Lower lobe of right lung (tissue), 2 donors: ENCODE measurements at places on chromosomes 4 and X.

- H3K4me3 ChIP-seq, result no peak overlapping the region
- H3K36me3 ChIP-seq, result no peaks in the 10 kb centered on the region
- H3K27ac ChIP-seq, result no peak overlapping the region
Measured at GRCh38 chr4:138804711-138805110, 210.9 kb upstream of the NOCT start.

GRCh38 chrX:107753187-107753586 lies 22.4 kb downstream of the TSC22D3 start:
- H3K4me3 ChIP-seq, result no peak overlapping the region
- no peak overlapping the region for H3K27ac ChIP-seq

DNA sequence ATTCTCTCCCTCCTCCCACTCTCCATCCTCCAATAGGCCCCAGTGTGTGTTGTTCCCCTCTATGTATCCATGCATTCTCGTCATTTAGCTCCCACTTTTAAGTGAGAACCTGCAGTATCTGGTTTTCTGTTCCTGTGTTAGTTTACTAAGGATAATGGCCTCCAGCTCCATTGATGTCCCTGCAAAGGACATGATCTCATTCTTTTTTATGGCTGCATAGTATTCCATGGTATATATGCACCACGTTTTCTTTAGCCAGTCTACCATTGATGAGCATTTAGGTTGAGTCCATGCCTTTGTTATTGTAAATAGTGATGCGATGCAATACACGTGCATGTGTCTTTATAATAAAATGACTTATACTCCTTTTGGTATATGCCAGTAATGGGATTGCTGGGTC lies 100.3 kb upstream of the USP9X start:
- DNase-seq, result no peak
- no peak overlapping the region for H3K27ac ChIP-seq
- H3K4me3 ChIP-seq, result no peak overlapping the region
- H3K4me1 ChIP-seq, result no peaks in the 10 kb centered on the region

- no peak overlapping the region for H3K4me3 ChIP-seq
- DNase-seq, result no peak
- no peaks in the 10 kb centered on the region for H3K27me3 ChIP-seq
- H3K4me1 ChIP-seq, result no peaks in the 10 kb centered on the region
- no peak overlapping the region for H3K27ac ChIP-seq
- no peaks in the 10 kb centered on the region for H3K36me3 ChIP-seq
Measured at GRCh38 chr4:165403048-165403447, 24.2 kb downstream of the CPE start.

DNA sequence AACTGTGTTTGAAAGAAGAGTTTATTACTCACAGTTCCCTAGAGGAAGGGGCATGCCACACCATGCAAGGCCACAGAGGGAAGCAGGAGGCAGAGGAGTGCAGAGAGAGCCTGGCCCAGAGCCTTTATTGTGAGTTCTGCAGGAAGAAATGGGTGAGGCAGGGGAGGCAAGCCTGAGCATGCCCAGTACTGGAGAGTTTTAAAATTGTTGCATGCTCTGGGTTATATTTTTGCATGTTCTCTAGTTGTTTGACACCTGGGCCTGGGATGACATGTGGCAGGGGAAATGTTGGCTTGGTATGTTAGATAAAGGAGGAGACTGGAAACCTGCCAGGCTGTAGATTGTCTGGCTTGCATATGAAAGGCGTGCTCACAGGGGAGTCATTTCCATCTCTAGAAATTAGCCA lies 19.7 kb upstream of the CRMP1 start:
- peaks cover 6% of the 10 kb centered on the region for H3K4me1 ChIP-seq
- H3K27me3 ChIP-seq, result no peaks in the 10 kb centered on the region
- H3K36me3 ChIP-seq, result no peaks in the 10 kb centered on the region
- H3K4me3 ChIP-seq, result no peak overlapping the region
